Stimulated activated CD4-positive, alpha-beta T cell treated with anti-CD3 and anti-CD28 coated beads, Interleukin-15, amount 100 ng/mL, for 48 hours (primary cell): ENCODE measurements at places on chromosomes 4 and X.

DNA sequence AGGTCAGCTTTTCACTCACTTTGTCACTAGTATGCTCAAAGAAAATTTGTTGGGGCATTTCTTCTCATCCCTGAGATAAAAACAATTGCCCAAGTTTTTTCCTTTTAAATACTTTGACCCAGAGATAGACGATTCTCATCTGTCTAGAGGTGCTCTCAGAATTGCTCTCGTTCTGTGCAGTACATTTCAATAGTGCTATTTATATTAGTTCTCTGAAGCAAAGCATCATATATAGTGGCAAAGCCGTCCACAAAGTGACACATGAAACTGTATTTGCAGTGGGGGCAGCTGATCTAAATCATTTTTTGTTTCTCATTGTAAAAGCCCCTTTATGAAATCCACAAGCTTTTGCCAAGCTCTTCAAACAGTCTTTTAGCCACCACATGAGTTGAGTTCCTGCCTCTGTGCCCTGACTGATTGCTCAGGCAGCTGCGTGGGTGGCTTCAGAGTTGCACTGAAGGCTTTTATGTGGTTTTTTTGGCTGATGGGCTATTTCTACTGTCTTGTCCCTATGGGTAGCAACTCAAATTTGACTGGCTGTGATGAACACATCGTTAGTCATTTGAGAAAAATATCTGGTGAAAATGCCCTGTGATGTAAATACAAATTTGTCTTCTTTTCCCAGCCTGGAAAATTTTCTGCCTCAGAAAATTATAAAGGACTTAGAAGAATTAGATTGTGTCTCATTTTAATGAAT is 119.1 kb upstream of the OTUD4 start:
- DNase-seq: peak; percentile 68

- no peak for DNase-seq
Measured at GRCh38 chrX:13082206-13083065, 38.0 kb upstream of the FAM9C start.

DNA sequence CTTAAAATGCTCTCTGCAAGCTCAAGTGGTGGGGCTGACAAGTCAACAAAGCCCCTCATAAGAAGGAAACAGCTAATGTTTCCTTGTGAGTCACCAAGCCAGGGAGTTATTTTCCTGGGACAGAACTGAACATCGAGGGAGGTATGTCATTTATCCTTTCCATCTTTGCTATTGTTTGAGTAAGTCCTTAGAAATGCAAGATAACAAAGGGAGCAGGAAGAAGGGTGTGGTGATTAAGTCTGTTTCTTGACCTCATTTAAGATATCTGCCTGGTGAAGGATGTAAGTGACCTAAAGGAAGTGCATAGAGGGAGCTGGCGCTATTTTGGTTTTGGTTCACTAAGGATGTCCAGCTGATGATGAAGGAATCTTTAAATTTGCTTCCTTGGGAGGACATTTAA is 39.9 kb downstream of the ATG4A start:
- no peak for DNase-seq

- no peak for DNase-seq
Measured at GRCh38 chr4:3365326-3365725, 72.5 kb downstream of the RGS12 start.

DNA sequence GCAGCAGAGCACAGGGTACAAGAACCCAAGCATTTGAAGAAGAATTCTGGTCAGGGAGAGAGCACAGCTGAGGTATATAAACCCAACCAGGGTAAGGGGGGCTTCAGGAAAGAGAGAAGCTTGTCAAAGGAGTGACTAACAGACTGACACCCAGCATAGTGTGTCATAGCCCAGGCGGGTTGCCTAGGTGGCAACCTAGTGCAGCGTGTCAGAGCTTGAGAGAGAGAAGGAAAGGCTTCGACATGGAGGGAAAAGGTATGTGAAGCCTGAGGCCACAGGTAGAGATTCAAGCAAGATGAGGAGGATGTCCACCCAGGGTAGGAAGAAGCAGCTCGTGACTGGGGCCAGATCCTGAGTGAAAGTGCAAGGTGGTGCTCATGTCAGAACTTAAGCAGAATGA is 8.5 kb upstream of the ANTXR2 start:
- no peak for DNase-seq

DNA sequence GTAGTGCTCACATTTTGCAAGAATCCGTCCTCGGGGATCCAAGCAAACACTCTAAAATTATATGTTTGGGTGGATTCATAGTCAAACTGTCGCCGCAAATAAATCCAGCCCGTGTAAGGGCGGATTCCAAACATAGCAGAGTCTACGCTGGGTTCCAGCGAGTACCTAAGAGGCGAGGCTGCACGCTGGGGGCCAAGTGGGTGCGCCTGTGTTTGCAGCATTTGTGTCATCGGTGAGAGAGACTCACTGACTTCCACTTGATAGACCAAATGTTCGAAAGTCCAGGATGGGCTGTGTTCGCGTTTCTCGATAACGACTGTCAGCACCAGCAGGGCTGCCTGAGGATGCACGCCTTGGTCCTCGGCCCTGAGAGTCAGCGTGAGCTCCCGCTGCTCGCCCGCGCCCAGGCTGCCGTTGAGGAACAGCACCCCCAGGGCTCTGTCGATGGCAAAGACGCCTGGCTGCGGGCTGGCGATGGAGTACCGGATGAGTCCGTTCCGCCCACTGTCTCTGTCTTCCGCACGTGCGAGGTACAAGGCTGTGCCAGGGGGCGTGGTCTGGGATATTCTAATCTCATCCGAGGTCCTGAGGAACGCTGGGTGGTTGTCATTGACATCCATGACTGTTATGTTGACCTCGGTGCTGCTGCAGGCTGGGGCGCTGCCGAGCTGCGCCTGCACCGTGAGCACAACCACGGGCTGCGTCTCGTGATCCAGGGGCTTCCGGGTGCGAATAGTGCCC is 158.7 kb downstream of the DCHS2 start:
- peak; percentile 43 for DNase-seq

GRCh38 chrX:136780241-136780640 is 491 bp downstream of the ARHGEF6 start:
- DNase-seq: no peak

- no peak for DNase-seq
Measured at GRCh38 chrX:20829665-20830491, 544.3 kb upstream of the CNKSR2 start.

GRCh38 chr4:7160951-7161440 is 31.3 kb upstream of the SORCS2 start:
- no peak for DNase-seq

DNA sequence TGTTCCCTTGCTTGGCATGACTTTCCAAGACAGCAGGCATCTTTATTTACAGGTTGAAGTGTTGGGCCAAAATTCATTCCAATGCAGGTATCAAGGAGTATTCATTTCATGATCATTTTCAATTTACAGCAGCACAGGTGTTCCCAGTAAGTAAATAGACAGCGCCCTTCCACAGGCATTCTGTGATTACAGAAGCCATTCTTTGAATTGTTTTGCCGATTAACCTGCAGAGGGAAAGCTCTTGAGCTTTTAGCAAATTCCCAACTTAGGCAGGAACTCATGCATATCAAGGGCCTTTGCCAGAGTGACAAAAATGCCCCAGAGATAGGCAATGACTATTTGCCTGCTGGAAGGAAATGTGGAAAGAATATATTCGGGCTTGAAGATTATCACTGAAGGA is 6.8 kb downstream of the TXK start:
- DNase-seq: no peak

DNA sequence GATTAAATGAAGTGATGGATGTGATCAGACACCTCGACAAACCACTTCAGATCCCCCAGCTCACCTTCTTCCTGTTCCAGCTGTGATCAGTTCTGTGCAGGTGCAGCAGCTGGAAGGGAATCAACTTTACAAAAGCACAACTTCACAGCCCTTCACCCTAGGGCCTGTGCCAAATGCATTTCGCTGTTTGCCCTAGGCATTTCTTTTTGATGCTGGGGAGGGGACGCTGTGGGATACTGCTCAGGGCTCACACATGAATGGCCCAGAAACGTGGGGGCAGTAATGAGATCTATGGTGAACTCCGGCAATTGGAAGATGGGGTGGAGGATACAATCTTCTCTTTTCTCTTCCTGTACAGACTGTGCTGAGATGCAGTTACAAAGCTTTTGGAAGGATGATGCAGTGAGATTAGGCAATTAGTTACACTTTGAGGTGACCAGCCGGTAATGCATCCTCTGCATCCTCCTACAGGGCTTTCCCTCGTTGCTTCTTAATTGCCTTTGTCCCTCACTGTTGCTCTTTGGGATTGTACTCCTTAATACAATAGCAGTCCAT is 215.1 kb upstream of the PITX2 start:
- DNase-seq: no peak

DNA sequence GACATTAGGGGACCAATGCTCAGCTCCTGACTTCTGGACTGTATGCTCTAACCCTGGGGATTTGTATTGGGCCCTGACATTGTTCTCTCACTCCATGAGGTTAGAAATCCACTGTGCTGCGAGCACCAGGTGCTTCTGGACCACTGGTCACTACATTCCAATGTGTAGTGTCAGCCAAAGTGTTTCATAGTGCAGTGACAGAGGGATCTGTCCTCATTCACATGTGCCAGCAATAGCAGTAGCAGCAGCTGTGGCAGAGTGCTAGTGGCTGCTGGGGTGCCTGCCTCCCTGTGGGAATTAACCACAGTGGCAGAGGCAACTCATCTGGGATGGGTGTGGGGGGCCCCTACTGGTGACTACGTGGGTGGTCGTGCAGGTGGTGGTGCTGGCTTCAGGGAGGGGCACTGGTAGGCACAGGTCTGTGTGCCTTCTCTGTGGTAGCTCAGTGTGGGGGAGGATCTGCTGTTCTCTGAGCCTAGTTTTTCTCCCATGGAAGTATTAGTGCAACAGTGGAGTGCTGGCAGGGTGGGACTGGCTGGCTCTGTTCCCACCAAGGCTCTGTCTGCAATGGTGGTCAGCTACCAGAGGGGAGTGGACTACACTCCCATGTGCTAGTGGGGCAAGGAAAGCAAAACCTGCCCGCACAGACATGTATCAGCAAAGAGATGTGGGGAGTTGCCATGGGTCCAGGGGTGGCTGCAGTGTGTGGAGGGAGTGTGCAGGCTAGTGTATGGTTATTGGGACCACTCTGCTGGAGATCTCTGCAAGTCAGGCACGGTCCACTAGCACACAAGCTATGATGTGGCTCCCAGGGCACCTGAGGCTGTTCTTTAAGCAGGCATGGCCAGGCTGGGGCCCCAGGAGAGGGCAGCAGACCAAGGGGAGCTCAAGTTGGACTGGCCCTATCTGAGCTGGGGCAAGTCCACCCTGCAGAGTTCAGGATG is 78.5 kb downstream of the SCLT1 start:
- no peak for DNase-seq

- DNase-seq: no peak
Measured at GRCh38 chr4:139436122-139436521, 17.8 kb upstream of the RAB33B start.

DNA sequence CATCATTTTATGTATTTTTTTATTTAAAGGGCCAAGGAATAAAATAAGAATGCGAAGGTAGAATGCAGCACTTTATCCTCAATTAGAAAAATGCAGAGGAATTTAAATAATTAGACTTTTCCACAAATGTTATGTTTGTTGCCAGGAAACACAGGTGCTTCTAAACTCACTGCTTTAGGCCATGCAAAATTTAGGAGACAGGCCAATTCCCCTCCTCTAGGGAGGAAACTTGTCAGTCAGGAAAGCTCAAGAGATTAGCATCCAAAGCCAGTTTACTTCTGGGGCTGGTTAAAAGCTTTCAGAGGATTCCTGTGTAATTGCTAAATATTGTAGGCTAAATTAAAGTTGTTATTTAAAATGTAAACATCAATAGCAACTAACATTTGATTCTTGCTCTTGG is 124.5 kb downstream of the DMD start:
- DNase-seq: no peak

DNA sequence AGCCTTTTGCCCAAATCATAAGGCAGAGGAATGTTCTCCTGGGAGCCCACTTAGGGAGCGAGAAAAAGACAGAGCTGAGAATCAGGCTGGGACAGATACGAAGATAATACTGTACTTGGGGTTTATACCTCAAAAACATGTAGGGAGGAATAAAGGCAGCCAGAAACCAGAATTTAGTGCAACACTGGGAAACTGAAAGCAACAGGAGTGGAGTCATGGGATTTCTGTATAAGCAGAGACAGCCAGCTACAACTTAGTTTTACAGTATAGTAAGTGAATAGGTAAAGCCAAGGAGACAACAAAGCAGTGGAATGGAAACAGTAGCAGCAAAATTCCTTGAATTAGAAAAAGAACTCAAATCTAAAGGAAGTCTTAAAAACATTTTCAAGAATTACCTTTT is 413.2 kb downstream of the FAT4 start:
- DNase-seq: no peak

DNA sequence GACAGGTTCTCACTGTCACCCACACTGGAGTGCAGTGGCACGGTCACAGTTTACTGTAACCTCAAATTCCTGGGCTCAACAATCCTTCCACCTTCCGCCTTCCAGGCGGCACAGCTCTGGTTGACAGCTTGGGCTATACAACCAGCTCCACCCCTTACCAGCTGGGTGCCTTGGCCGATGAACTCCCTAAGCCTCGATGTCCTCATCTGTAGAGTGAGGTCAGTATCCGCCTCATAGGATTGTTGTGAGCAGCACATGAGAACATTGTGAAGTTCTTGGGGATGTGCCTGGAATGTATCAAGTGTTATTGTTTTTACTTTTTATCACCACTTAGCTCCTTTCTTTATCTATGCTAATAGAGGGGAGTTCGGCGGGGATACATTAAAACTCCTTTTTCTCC is 23.3 kb downstream of the UCHL1 start:
- DNase-seq: no peak

GRCh38 chrX:7127056-7127455 is 20.5 kb upstream of the STS start:
- DNase-seq: no peak

GRCh38 chr4:145734576-145735346 is 54.8 kb downstream of the C4orf51 start:
- DNase-seq: no peak
